ENCODE measurements at places on chromosomes 16 and 17. TPM values are rescaled to one million over a fixed set of nuclear protein-coding genes. Genes with fewer than 3 reads are reported as not detected.

GRCh38 chr17:40303009-40303657 is 5.8 kb upstream of the RARA start:
- DNase-seq, result no peak

DNA sequence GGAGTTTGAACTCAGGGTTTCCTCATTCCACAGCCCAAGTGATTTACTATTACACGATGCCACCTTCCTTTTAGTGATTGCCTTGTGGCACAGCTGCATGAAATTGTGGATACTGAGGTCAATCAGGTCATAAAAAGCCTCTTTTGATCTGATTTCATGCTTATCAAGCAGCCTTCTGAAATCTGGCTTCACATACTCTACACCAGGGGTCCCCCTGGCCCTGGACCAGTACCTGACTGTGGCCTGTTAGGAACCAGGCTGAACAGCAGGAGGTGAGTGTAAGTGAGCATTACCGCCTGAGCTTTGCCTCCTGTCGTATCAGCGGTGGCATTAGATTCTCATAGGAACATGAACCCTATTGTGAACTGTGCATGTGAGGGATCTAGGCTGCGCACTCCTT is 13.8 kb downstream of the SLFN5 start:
- DNase-seq, result no peak

The HEATR9 gene
- not detected for total RNA-seq

The SEZ6 gene
- not detected for total RNA-seq

The ITGAE gene
- 11.1 TPM for total RNA-seq

Measured in tibial nerve (tissue), 4 donors.